Stimulated activated CD4-positive, alpha-beta T cell treated with anti-CD3 and anti-CD28 coated beads, Interleukin-4, amount 100 ng/mL, for 48 hours (primary cell): ENCODE measurements at places on chromosomes 7 and 10.

DNA sequence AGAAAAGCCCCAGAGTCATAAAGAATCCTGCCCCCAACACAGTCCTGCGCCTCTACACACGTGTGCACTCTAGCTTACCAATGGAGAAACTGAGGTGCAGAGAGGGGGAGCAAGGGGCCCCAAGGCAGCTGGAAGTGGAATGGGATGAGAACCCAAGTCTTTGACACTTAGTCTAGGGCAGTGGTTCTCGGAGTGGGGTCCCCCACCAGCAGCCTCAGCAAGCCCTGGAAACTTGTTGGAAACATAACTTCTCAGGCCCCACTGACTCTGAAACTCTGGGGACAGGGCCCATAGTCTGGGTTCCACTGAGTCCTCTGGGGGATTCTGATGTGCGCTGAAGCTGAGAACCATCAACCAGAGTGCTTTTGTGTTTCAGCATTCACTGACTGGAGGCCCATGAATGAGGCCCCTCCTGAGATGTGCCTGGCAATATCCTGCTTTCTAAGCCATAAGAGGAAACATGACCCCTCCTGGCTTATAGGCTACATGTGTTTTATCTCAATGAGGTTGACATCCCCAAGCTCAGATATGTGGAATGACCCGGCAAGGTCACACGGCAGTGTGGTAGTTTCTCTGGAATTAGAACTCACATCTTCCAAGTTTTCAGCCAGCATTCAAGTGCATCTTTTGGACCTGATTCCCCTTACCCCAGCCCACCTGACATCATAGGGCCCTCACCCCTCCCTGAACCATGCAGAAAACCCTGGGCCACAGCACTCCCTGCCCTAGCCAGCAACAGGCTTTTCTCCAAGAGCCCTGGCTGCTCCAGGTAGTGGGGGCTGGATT lies 147.3 kb upstream of the PCBD1 start:
- DNase-seq: no peak

GRCh38 chr7:36985316-36985715 lies 261.0 kb upstream of the AOAH start:
- DNase-seq: no peak

DNA sequence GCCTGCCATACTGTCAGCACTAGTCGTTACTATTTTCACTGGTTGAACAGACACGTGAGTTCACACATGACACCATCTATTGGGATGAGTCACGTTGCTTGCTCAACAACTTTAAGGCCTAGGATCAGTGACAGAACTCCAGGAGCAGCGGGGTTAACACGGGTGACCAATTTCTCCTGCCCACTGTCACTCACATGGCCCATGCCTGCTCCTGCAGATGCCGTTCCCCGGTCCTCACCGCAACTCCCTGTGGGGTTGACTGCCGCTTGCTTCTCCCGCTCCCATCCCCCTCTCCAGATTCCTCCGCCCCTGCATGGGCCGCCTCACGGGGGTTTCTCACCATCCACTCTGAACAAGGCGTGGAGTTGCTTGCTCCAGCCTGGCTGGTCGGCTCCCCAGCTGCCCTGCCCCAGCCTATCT lies 128.2 kb downstream of the TAX1BP1 start:
- no peak for DNase-seq

GRCh38 chr7:108145401-108145800 lies 15.2 kb upstream of the LAMB4 start:
- DNase-seq: no peak

GRCh38 chr7:35418716-35419390 lies 165.0 kb upstream of the TBX20 start:
- DNase-seq: no peak

DNA sequence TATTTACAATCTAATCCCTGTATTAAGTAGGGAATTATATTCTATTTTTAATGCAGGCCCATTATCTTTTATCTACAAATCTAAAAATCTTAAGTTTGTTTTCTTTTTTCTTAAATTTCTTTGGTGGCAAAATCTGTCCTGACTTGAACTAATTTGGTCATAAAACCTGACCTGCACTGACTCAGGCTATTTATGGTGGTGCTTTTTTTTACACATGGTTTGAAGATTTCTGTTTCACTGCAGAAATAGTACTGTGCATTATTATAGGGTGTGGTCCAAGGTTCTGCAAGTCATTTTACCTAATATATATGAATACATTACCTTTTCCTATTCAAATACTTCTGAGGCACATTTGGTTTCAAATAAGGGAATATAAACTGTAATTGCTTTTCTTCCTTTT lies 137.0 kb downstream of the CD36 start:
- no peak for DNase-seq

GRCh38 chr10:103558911-103559310 lies 65.4 kb downstream of the NEURL1 start:
- DNase-seq: no peak

DNA sequence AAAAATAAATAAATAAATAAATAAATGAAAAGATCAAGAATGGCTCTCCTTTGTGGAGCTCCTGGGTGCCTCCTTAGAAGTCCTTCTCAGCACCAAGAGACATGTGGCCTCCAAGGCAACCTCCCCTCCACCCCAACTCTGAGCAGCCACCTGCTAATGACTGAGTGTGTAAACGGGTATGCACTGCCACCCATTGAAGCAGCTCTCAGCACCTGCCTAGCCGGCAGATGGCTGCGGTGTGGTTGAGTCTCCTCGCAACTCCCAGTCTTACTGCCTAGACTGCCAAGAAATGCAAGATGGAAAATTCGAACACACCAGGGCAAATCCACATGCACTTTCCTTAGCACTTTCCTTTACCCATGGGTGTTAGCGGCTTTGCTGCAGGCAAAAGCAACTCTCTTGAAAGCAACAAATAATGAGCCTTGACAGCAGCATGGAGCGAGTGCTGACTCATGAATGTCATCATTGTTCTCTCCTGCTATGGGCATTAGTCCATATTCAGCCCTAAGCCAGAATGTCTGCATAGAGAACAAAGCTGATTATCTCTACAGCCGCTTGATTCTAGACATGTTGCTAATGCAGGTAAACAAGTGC lies 913.9 kb upstream of the AUTS2 start:
- DNase-seq: no peak

GRCh38 chr10:24569330-24569796 lies 154.3 kb downstream of the ARHGAP21 start:
- no peak for DNase-seq

DNA sequence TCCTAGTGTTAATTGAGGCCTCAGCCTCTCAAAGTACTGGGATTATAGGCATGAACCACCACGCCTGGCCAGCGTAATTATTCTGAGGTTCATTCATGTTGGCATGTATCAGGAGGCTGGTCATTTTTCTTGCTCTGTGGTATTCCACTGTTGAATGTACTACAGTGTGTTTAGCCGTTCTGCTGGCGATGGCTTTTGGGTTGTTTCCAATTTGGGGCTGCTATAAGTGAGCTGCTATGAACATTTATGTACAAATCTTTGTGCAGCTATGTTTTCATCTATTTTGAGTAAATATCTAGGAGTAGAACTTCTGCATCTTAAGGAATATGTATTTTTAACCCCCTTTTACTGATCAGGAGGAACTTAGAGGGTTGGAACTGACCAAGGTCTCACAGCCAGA lies 145.8 kb downstream of the AUTS2 start:
- DNase-seq: no peak

GRCh38 chr7:104820836-104821535 lies 193.0 kb upstream of the KMT2E start:
- DNase-seq: no peak

DNA sequence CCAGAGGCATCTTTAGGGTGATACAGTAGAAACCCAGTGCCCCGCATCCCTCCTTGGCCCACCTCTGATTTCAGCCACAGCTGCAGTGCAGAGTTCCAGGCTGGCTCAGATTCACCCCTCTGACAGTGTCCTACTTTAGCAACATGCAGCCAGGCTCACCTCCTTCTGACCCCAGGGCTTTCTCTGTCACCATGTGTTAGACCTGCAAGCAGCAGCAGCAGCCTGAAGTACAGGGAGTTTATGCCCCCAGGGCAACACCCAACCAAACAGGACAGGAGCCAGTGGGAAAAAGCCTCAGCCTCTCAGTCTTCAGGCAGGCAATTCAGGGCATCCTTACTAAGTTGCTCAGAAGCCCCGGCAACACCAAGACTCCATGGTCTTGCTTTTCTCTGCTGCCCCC lies 109.0 kb upstream of the PLXNA4 start:
- no peak for DNase-seq

DNA sequence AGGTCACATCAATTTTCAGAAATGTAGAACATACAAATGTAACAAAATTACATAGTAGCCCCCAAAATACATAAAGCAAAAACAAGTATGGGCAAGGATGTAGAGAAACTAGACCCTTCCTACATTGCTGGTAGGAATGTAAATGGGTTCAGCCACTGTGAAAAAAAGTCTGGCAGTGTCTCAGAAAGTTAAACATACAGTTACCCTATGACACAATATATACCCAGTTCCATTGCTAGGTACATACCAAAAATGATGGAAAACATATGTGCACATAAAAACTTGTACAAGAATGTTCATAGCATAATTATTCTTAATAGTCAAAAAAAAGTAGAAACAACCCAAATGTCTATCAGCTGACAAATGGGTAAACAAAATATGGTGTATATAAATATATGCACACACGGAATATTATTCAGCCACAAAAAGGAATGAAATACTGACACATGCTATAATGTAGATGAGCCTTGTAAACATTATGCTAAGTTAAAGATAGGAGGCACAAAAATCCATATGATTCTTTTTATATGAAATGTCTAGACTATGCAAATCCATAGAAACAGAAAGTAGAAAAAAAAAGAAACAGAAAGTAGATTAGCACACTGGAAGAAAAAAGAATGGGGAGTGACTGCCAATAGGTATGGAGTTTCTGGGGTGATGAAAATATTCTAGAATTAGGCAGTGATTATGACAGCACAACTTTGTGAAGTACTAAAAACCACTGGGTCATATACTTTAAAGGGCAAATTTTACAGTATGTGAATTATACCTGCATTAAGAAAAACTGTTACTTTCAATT lies 13.5 kb downstream of the HERPUD2 start:
- no peak for DNase-seq

GRCh38 chr10:122561212-122561611 lies 658 bp downstream of the DMBT1 start:
- DNase-seq: no peak

DNA sequence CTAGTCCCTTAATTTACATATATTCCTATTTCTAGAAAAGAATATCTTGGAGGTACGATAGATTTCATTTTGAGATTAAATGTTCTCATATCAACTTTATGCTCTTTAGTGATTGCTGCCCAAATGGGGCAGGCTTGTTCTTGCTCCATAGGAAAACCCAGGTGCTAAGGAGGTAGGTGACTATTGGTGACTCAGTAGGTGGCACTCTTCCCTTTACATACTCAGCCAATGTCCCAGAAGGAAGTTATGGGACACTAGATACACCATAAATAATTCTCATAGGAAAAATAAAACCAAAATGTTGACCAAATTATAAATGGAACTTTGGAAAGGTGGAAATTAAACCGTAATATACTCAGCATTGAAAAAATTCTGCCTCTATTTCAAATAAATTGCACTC lies 4.0 kb downstream of the SKAP2 start:
- DNase-seq: no peak

- DNase-seq: no peak
Measured at GRCh38 chr10:15123749-15124184, 26.6 kb downstream of the RPP38 start.

GRCh38 chr7:83852136-83852535 lies 203.2 kb upstream of the SEMA3E start:
- no peak for DNase-seq
